ENCODE measurements at places on chromosomes 6 and 20. TPM values are rescaled to one million over a fixed set of nuclear protein-coding genes. Genes with fewer than 3 reads are reported as not detected.

Gene SCUBE3
- total RNA-seq = 2.8 TPM

Gene SLC32A1
- total RNA-seq = not detected

Gene ZDHHC14
- total RNA-seq = 3.5 TPM

Gene TRIM31
- total RNA-seq = not detected

Gene HLA-DQA1
- total RNA-seq = 0.16 TPM

Gene CGA
- total RNA-seq = 0.16 TPM

Gene IL17A
- total RNA-seq = not detected

Gene EBF4
- total RNA-seq = 0.16 TPM

Gene KCNB1
- total RNA-seq = 0.17 TPM

Gene OVOL2
- not detected for total RNA-seq

Gene CAPN11
- under 0.01 TPM for total RNA-seq

Gene SEL1L2
- not detected for total RNA-seq

Gene NCOA7
- 49.2 TPM for total RNA-seq

Gene ZSCAN23
- total RNA-seq = 6.1 TPM

Gene HSPA12B
- 1.9 TPM for total RNA-seq

Gene B3GAT2
- total RNA-seq = under 0.01 TPM

Gene VSTM2L
- total RNA-seq = 0.32 TPM

Gene IFT52
- 47.6 TPM for total RNA-seq

Gene OLIG3
- total RNA-seq = not detected

Gene PSMB9
- 48.1 TPM for total RNA-seq

Gene PTK6
- 0.16 TPM for total RNA-seq

Gene RAB44
- total RNA-seq = under 0.01 TPM

Gene MEP1A
- not detected for total RNA-seq

Gene C20orf144
- total RNA-seq = under 0.01 TPM

Gene SCAF8
- total RNA-seq = 16.5 TPM

Gene ACTL10
- total RNA-seq = 1.9 TPM

Gene SPTLC3
- 4.6 TPM for total RNA-seq

Gene ANGPT4
- total RNA-seq = not detected

Gene PHACTR1
- total RNA-seq = 0.34 TPM

Gene PI16
- 4.7 TPM for total RNA-seq

Gene TTBK1
- under 0.01 TPM for total RNA-seq

Gene SLC12A5
- under 0.01 TPM for total RNA-seq

Gene BPI
- total RNA-seq = 0.32 TPM

Gene CDC25B
- 54.4 TPM for total RNA-seq

Gene LHFPL5
- total RNA-seq = not detected

Gene MLN
- not detected for total RNA-seq

Gene KCNQ2
- not detected for total RNA-seq

Gene DLL1
- total RNA-seq = under 0.01 TPM

Gene C6orf52
- total RNA-seq = not detected

Gene ARMC2
- 2.7 TPM for total RNA-seq

Gene ELOVL2
- total RNA-seq = not detected

Gene BTN1A1
- not detected for total RNA-seq

Gene MEI4
- not detected for total RNA-seq

Gene GJA1
- 120 TPM for total RNA-seq

Gene IP6K3
- not detected for total RNA-seq

Gene PPT2
- total RNA-seq = 39.7 TPM

Gene RNF144B
- total RNA-seq = 0.79 TPM

Gene FITM2
- total RNA-seq = 4.4 TPM

Gene INSM1
- total RNA-seq = not detected
